ENCODE measurements at places on chromosomes 12 and 14.
A peak's percentile ranks its signal among the peaks of the same experiment; 100 is the strongest.

DNA sequence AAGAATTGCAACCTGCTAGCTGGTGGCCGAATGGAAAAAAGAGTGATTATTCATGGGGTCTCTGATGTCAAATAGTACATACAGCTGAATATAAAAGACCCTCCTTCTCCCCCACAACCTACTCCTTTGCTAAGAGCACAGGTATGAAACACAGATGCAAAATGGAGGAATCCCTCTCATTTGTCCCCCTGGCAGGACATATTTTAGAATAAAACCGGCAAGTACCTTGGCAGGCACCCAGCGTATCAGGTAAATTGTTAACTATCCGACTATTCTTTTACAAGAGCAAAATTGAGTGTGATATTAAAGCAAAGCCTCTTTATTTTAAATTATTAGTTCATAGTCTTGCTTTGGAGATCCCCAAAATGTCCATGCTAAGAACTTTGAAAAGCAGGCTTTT is 73.7 kb upstream of the USP44 start:
- no peak for DNase-seq

DNA sequence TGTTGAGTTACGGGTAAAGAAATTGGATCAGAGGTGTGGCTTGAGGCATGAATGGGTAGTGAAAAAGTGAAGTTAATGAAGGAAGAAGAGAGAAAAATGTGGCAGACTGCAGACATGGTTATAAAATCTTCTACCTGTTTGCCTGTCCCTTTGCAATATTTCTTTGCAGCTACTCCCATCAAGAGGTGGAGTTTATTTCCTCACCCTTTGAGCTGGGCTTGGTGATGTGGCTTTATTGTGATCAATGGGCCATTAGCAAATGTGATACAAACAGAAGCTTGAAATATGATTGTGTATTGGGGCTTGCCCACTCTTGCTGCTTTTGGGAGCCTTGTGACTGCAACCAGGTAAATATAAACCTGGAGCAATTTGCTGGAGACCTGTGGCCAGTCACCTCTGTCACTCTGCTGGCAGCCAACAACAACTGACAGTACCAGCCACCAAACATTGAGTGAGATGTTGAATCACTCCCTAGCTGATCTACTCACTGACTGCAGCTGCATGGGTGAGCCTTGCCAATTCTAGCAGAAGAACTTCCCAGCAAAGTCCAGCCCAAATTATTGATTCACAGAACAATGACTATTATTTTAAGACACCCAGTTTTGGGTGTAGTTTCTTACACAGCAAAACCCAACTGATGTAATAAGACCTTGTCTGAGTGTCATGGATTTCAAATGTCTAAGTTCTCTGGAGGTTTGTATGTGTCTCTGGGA is 151.0 kb upstream of the ATP2B1 start:
- peak; percentile 54 for DNase-seq

DNA sequence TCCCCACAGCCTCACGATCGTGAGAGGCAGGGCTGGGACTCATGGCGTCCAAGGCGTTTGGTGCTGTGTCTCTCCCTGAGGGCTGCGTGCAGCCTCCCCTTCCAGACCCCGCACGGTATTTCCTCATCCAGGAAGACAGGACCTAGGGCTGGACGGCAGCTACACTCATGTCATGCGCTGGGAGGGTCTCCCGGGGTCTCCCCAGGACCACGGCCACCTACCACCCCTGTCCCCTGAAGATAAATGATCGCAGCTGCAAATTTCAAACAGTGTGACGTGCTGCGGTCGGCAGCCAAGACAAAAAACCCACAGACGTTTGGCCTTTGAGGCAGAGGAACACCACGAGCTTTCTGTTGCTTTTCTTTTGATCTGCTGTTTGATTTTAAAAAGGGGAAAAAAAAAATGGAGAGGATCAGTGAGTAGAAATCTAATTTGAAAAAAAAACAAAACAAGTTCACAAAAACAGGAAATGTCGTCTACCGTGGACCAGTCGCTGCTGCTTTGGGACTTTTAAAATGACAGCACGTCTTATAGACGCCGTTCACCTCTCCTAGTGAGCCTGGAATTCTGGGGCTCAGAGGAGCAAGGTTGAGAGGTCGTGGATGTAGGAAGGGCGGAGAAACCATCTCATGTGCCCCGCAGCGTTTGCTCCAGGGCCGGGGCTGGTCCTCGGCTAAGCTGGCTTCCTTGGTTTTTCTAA is 237.6 kb downstream of the SLC41A2 start:
- DNase-seq, result peak; percentile 80

DNA sequence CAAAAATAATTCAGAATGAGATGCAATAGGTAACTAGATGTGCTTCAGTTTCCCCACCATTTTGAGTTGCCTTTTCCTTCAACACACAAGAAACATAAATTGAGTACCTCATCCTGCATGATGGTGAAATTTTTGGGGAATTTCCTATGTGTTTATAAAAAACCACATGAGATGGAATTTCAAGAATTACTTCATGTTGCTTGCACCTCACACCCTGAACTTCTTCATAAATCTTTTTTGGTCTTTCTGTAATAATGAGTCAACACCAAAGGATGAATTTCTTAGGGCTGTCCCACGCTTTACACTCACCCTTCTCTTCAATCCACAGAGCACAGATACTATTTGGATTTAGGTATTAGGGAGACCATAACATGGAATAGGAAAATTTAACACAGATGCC is 22.6 kb upstream of the LUM start:
- no peak for DNase-seq

DNA sequence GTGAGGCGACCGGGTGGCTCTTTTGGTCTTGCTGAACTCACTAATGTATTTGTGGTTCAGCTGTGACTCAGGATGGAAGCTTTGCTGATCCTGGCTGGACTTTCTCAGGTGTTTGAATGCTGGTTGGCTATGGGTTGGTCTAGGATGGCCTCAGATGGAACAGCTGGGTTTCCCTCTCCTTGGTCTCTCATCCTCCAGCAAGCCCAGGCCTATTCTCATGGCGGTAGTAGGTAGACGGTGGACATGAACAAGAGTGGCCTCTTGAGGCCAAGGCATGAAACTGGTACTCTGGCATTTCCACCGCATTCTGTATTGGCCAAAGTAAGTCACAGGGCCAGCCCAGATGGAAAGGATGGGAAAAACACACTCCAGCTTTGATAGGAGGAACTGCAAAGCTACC is 11.8 kb upstream of the POLR3B start:
- DNase-seq, result peak; percentile 12

- no peak for DNase-seq
These were observed 43.3 kb downstream of the NCKAP5L start for GRCh38 chr12:49784756-49785409.

GRCh38 chr14:76405627-76406026 is 29.7 kb downstream of the ESRRB start:
- DNase-seq, result no peak

DNA sequence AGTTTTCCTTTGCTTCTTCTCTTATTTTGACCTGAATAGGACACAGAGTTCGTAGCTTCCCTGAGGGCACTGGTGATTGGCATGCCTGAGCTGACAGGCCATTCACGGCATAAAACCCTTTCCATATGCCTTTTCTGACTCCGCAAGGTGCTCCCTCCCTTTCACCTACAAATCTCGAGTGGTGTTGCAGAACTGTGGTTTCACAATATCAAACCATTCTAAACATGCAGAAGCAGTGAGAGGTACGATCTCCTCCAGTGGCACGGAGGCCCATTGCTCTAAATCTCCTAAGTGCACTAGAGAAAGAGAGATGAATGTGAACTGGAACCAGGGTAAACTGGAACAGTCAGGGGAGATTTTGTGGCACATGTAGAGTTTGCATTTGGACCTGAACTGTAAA is 23.9 kb downstream of the CLSTN3 start:
- DNase-seq, result no peak

All from CD4-positive, alpha-beta T cell treated with Interleukin-10 for 1 hour (primary cell).